ENCODE measurements at places on chromosomes 11 and 22.

GRCh38 chr22:38824585-38824984, 19.2 kb downstream of the NPTXR start:
- peak; percentile 58 for ATAC-seq

- peak; percentile 0 for ATAC-seq
Measured at GRCh38 chr22:29838599-29838956, 504 bp upstream of the ASCC2 start.

- ATAC-seq, result no peak
Measured at GRCh38 chr22:22092101-22092500, 109.5 kb upstream of the TOP3B start.

- peak; percentile 10 for ATAC-seq
Measured at GRCh38 chr11:121129362-121130340, 28.6 kb downstream of the TECTA start.

GRCh38 chr11:110948112-110948511, 235.9 kb upstream of the ARHGAP20 start:
- no peak for ATAC-seq

GRCh38 chr11:57403802-57404147, 13.3 kb upstream of the PRG2 start:
- ATAC-seq, result no peak

DNA sequence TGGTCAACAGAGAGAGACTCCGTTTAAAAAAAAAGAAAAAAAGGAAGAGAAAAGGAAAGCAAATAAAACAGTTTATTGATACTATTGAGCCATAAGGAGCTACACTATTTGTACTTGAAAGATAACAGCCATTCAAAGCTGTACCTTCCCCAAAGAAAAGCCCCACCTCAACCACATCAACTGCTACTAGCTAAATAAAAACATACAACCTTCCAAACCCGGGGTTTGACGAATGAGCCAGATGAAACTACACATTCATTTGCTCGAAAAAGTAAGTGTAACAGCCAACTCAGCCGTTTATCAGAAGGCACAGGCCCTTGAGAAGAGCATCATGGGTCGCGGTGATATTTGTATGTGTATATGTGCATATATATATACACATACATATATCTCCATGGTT, 78.4 kb downstream of the SIK3 start:
- no peak for ATAC-seq

- no peak for ATAC-seq
Measured at GRCh38 chr22:38706901-38707195, 1.1 kb downstream of the GTPBP1 start.

DNA sequence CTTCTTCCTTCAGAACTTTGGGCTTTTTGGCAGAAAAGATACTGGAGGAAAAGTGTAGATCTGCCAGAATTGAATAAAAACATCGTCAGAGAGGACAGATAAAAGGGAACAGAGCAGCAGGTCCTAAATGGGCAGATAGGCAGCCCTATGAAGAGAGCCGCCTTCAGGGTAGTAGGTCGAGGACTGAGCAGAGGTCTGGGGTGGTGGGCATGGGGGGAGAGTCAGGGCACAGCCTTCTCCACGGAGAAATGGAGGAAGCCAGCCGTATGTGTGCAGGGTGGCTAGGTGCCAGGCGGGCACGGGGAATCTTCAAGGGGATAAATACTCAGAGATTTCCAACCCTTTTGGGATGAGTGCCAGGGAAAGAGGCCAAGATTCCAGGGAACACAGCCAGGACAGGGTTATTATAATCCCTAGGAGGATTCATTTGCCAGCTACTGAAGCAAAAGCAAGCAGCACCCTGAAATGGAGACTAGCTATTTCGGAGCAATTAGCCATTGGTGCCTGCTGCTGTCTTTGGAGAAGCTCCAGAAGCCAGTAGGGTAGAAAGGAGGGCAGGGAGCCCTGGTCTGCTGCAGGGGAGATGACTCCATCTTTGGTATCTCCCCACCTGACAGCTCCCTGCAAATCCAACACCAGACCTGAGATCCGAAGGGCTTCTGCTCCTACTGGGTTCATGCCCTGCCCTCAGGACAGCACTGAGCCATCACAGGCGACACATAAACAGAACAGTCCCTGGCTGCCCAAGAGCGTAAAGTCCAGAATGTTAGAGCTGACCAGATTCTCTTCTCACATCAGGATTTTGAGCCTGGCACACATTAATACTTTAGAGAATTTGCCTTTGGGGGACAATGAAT, 174.5 kb upstream of the NTM start:
- ATAC-seq, result peak; percentile 66

- ATAC-seq, result no peak
Measured at GRCh38 chr22:33126881-33127280, 68.7 kb upstream of the SYN3 start.

GRCh38 chr11:45170484-45170883, 24.0 kb downstream of the PRDM11 start:
- no peak for ATAC-seq

DNA sequence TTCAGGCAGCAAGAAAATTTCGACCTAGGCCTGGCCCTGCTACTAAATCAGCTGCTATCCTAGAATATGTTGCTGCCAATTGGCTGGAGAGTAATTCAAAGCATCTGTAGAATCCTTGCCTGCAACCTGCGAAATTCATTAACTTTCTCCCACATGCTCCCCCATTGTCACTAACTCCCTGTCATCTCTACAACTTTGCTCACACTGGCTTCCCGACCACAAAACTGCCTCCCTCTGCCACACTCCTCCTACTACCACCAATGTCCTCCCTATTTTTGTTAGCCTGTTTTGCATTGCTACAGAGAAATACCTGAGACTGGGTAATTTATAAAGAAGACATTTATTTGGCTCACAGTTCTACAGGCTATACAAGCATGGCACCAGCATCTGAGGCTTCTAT, 570.6 kb downstream of the INSC start:
- no peak for ATAC-seq

DNA sequence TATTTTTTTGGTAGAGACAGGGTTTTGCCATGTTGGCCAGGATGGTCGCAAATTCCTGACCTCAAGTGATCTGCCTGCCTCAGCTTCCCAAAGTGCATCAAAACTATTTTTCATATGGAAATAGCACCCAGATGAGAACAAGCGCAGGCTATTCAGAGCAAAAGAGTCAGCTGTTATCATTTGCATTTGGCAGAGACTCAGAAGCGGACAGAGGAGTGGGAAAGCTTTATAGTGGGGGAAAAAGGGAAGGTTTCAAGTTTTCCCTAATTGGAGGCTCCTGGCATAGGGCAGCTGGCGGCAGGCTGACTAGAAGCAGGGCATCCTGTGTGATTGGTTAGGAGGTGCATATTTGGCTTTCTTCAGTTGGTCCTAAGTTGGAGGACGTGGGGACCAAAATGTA, 20.2 kb downstream of the ATG13 start:
- ATAC-seq, result no peak

DNA sequence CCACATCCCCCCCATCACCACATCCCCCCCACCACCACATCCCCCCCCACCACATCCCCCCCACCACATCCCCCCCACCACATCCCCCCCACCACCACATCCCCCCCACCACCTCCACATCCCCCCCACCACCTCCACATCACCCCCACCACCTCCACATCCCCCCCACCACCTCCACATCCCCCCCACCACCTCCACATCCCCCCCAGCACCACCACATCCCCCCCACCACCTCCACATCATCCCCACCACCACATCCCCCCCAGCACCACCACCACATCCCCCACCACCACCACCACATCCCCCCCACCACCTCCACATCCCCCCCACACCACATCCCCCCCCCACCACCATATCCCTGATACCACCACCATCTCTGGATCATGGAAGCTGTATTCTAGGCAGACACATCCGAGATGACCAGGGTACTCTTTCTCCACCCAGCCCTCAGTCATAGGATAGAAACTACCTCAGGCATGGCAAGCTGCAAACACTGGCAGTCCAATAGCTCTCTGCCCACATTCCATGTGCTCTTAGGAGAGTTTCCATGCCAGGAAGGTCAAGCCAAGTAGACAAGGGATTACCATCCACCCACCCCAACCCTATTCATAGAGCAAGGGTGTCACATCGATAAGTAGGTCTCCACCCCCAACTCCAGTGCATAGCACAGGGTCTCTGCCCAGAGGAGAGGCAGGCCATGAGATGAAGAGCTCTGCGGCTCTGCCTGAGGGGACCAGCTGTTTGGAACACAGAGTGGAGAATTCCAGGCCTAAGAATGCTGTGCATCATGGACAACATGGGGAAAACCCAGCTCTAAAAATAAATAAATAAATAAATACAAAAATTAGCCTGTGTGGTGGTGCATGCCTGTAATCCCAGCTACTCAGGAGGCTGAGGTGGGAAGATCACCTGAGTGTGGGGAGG, 33.0 kb upstream of the TEAD1 start:
- ATAC-seq, result no peak

DNA sequence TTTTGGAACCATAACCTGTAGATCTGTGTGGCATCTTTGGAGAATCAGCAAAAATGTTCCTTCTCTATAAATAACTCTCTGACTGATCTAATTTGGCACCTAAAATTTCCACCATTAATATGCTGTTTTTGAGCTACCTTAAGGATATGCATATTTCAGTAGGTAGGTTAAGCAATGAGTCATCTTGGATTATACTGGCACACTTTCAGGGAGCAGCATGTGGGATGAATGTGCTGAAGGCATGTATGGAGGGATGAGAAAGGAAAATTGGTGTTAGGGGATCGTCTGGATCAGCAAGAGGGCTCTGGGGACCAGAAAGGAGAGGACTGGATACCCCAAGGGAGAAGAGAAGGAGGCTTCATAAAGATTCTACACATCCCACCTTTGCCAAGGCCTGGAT, 44.6 kb upstream of the ELF5 start:
- peak; percentile 51 for ATAC-seq

DNA sequence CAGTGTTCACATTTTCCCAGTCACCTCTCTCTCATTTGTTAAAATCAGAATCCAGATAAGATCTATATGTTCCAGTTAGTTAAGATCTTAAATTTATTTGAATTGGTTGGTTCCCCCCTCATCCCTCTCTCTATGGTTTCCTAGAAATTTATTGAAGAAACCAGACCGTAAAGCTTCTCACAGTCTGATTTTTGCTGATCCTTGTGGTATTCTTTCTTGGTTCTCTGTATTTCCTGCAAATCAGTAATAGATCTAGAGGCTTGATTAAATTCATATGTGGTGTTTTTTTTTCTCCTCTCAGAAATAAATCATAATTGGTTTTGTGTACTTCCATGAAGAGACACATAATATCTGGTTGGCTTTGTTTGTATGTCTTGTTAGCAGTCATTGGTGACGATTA, 147.5 kb downstream of the TMEM135 start:
- ATAC-seq, result no peak

DNA sequence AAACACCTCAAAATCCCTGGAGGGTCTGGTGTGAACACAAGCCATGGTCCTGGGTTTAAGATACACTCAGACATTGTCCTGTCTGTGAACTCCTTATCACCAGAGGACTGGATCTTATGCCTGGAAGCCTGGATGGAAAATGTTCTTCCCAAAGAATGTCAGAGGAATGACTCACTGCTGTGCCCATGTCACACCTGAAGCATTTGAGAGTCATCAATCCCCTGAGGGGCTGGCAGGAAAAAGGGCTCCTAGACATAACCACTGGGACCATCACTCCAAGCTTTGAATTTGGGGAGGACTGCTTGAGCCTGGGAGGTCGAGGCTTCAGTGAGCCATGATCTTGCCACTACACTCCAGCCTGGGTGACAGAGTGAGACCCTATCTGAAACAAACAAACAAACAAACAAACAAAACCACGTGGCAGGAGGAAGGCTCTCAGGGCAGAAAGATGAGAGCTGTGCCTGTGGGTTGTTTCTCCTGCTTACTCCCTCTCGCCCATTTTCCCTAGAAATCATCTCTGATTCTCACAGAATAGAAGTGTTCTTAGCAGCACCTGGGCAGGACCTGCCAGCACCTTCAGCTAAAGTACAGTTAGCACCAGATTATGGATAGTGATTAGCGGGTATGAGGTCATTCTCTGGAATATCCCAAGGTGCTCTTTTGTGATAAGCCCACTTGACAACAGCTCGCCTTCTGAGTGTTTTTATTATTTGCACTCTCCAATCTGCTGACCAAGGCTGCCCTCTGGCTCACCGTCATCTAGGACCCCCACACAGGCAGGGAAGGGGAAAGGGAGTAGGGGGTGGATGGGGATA, 11.9 kb upstream of the PRG2 start:
- ATAC-seq, result no peak

DNA sequence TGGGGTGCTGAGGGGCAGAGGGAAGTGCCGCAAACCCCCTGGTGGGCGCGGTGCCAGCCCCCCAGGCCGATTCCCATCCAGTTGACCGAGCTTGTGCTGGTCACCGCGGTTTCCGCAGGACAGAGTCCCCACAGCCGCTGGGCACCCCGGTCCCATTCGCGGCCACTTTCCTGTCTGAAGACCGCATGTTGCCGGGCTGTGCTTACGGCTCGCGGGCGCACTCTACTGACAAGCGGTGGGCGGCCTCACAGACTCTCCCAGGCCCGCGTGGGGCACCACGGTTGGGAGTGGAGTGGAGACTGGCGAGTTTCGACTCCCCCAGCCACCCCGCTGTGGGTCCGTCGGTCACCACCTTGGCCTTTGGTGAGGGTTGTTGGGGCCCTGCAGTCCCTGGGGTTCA, 648 bp upstream of the H19 start:
- peak; percentile 39 for ATAC-seq

DNA sequence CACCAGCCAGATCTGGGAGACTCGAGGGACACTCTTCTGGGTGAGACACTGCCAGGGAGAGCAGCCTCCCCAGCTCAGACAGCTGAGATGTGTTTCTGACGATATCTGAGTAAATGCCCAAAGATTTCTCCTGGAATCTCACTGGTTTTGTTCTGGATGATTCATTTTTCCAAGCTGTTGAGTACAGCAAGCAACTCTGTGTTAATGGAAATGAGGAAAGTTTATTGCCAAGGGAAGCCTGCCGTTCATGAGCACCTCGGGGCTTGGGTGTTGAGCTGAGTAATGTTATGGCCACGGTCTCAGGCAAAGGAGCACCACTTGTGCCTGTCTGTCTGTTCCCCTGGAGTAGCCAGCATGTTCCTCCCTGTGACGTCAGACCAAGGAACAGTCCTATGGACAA, 1132.4 kb downstream of the BRD1 start:
- no peak for ATAC-seq

DNA sequence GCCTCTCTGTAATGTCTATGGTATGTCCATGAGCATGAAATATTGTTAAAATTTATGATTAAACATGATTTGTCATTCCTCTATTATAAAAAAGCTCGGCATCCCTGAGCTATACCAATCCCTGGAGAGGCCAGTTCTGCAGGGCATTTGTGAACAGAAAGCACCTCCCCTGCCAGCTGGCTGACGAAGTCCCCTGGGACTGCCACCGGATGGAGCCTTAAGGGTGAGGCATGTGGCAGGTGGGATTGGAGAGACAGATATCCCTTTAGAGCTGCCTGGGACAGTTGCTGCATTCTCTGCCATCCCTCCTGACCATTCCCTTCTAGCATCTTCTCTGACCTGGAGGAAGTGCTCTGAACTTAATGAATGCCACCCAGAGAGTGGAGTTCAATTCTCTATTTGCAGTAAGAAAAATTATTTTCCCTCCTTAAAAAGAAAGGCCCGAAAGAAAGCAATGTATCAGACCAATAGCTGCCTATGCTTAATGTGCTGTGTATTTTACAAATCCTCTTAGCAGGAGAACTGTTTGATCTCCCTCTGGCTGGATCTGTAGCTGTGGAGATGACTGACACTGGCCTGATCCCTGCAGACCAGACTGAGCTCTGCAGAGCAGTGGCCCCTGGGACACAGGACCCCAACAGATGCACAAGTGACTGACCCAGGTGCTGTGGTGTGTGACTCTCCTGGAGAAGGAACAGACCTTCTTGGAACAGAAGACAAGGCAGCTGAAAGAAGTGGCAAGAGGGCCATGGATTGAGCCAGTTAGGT, 219.0 kb upstream of the NAV2 start:
- ATAC-seq, result no peak

Measured in esophagus mucosa (tissue), 1 donor.